ENCODE measurements at places on chromosomes 7 and 10.

DNA sequence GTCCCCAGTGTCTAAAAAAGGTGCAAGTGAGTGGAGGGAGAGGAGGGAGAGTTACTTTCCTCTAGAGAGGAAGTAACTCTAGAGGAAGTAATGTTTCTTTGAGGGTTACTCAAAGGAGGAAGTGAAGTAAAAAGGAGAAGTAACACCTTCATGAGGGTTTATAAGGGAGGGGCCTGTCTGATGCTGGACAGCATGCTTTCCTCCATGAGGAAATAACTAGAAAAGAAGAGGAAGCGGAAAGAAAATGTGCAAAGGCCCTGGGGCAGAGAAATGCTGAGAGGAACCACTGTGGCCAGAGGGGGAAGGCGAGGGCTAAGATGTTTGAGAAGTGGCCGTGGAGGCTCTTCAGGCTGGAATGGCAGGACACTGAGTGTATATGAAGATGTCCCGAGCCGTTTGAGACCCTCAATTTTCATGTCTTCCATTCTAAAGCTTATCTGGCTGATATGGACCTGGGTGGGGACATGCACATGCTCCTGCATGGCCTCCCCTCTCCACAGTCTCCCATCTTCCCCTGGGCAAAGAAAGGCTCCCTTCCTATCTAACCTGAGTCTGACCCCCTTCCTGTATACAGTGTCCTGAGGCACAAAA, 3.4 kb upstream of the SLC18A2 start:
- DNase-seq = no peak

DNA sequence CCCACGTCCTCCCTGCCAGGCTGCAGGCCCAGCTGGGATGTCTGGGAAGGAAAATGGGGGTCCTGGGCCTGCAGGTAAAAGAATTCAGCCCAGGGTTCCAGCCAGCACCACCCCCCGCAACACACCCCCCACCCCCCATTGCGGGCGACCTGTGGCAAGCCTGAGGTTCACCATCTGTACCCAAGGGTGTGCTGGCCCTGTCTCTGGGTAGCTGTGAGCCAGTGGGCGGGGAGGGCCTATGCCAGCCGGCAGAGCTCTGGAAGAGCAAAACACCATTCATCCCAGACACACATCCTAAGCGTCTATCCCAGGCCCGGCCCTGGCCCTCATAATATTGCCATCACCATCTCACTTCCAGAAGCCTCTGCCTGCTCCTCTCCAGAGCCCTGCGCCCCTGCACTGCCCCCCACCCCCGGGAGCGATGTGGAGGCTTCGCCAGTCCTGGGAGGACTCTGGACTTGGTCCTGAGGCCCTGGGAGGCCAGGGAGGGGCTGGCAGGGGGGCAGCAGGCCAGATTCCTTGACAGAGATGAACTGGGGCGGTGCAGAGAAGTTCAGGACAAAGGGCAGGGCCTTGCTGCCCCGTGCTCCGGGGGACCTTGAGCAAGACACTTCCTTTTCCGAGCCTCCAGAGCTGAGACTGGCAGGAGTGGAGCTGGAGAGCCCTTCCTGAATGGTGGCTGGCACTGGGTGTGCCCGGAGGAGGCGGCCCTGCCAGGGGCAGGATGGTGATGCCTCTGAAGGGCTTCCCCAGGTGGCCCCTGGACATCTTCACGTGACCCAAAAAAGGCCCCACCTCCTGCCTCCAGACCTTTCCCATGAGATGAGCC, 8.7 kb upstream of the TTYH3 start:
- no peak for DNase-seq

DNA sequence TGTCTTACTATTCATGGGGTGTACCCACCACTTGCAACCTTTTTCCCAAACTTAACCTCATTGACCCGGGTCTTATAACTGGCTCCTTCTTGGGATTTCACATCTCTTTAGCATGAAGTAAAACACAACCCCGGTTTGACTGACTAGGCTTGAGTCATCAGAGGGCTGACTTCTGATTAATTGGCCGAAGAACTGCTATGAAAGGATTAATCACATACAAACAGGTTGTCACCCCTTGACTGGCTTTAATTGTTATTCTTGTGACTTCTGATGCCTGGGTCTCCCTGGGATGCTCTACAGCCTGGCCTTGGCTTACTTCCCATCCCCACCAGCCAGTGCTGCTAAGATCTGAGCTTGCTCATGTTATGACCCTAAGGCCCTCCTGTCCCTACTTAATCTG, 8.8 kb upstream of the CRPPA start:
- DNase-seq = no peak

GRCh38 chr10:93926613-93927012, 32.8 kb downstream of the SLC35G1 start:
- no peak for DNase-seq

GRCh38 chr7:151626422-151627115, 106.9 kb upstream of the RHEB start:
- DNase-seq = peak; percentile 80

GRCh38 chr7:132009778-132010177, 453.4 kb upstream of the PODXL start:
- DNase-seq = no peak

GRCh38 chr7:155669717-155670505, 25.4 kb downstream of the RBM33 start:
- peak; percentile 79 for DNase-seq

DNA sequence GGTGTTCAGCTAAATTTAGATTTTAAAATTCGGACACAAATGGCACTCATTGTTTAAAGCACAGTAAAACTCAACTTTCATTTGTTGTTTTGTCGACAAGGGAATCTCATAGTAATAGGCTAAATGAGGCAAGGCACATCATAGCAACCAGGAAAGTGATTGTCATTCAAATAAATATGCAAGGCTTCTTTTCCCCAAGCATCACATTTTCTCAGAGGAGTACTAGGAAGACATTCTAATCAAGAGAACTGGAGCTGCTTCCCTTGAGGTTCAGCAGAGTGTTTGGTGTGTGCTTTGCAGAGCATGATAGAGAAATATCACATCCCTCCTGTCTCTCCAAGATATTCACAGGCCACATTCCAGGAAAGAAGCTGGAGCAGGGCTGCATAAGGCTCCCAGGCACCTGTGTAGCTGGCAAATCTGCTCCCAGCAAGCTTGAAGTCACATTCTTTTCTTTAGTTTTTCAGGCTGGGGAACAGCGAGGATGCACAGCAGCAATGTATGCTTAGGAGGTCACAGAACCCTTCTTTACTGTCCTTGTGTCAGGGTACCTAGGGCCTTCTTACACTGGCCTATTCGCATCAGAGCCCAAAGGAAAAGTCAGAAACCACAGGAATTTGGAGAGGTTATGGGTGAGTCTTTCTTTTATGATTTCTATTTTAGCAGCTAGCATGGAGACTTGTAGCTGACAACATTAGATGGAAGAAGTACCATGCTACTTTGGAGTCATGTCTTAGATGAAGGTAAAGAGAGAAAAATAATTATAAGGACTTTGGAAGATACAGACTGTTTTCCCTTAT, 95.9 kb upstream of the HDAC9 start:
- DNase-seq = peak; percentile 27

DNA sequence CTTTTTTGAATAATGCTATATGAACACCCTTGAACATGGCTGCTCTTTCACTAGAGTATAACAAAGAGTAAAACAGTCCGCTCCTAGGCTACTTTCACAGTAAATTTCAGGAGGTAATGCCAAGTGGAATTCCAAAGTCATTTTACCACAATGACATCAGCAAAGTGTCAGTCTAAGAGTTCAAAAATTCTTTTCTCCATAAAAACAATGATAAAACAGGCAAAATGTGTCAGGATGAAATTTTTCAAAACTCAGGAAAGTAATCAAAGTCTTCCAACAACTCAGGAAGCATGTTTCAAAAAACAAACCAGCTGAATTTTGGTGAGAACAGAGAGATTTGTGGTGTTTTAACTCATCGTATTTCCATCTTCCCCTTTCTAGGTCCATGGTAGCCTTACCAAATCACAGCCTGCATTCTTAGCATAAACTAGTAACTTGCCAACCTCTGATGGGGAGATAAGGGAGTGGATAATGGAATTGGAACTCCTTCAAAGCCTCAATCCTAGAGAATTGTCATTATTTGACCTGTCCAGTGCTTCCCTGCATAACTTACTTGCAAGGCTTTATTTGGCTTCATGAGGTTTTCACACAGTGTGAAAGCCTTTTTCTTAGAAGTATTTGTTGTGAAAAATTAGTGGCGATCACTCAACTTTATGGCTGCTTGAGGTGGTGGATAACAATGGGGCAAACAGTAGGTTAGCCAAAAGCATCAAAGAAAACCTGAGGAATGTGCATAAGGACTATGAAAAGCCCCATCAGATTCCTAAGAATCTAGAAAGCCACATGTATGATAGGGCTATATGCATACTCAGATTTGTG, 302.7 kb downstream of the HDAC9 start:
- DNase-seq = peak; percentile 33

- no peak for DNase-seq
Observed at GRCh38 chr7:133815611-133816210, 311.4 kb upstream of the LRGUK start.

- DNase-seq = no peak
Observed at GRCh38 chr7:33457039-33457438, 327.7 kb downstream of the BBS9 start.

DNA sequence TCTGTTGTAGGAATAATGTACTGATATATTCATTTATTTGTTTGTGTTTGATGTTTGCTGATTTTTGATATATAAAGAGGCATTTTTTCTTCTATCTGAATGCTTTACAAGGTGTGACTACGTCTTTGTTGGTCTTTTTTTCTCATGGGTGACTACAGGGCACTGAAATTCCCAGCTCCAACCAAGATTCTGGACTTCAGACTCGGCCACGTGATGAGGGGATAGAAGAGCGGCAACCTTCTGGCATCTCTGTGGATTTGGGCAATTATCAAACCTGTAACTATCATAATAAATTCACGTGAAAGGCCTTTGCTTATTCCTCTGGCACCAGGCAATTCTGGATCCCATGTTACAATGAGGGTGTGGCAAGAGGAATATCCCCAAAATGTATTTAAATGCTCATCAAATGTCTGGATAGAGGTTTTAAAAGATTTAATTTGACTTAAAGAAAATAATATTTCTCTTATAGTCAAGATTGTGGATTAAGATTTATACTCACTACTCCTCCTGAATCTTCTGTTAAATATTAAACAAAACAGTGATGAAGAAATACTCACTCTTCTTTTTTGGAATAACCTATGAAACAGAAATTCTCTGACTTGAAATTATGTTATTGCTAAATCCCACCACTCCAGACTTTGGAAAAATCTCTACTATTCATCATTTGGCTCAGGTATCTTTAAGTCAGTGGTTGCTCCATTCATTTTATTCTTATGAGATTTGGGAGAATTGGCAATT, 276.3 kb downstream of the GPR37 start:
- no peak for DNase-seq

DNA sequence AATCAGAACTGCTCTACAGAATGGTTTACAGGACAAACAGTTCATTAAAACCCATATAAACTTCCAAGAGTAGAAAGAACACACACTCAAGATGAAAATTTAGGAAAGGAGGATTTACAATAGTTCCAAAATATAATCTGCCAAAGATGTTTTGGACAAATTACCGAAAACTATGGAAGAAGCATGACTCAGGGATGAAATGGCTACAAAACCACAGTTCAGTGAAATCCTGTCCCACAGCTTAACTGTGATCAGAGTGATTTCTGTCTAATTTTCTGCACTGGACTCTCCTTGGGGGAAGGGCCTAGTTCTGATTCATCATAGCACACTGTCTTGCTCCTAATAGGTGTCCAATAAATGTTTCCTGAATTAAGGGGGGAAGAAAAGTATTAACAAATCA, 82.2 kb downstream of the HIPK2 start:
- no peak for DNase-seq

- no peak for DNase-seq
Observed at GRCh38 chr10:23094786-23095403, 484 bp upstream of the MSRB2 start.

DNA sequence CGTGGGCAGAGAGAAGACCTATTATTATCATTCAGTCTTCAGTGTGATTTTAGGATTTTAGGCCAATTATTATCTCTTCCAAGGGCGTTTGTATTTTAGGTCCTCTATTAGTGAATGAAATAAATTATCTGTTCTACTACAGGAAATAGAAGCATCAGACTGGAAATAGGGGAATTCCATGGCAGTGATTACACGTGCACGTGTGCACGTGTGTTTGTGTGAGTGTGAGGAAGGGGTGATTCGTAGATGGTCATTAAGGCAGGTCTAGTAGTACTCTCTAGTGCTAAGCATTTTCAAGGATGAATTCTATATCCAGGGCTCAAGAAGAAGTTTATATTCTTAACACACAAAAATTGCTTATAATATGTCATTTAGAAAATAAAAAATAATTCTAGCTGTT, 623.2 kb downstream of the GATA3 start:
- DNase-seq = no peak
